ENCODE measurements at places on chromosomes 13 and 19.
A peak's percentile ranks its signal among the peaks of the same experiment; 100 is the strongest.

DNA sequence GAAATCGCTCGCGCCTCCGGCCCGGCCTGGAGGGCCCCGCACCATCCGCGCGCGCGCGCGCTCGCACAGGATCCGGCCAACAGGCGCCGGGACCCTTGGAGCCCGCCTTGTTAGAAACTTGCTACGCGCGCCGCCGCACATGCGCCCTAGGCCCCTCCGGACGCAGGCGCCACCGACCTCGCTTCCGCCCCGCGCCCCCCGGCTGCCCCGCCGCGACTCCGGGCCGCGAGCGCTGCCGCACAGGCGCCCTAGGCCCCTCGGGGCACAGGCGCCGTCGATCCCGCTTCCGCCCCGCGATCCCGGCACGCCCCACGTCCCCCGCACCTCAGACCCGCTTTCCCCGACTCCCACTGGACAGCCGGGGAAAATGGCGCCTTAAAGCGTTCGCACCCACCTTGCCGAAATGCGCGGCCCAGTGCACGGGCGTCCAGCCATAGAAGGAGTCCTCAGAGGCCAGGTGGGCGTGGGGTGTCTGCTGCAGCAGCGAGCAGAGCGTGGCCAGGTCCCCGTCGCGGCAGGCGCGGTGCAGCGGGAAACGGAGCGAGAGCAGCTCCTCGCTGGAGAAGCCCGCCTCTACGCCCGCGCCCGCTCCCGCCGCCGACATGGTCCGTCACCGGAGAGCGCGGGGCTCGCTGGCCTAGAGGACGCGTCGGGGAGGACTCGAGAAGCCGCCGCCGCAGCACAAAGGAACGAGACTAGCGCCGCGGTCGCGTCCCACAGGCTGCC lies 375 bp downstream of the ANKRD10 start:
- peak; percentile 76 for DNase-seq

- DNase-seq = no peak
Measured at GRCh38 chr13:46057256-46058015, 4.9 kb upstream of the ZC3H13 start.

GRCh38 chr13:30704596-30704995 lies 30.7 kb upstream of the ALOX5AP start:
- DNase-seq = no peak

- DNase-seq = no peak
Measured at GRCh38 chr13:98880677-98881076, 97.2 kb downstream of the DOCK9 start.

DNA sequence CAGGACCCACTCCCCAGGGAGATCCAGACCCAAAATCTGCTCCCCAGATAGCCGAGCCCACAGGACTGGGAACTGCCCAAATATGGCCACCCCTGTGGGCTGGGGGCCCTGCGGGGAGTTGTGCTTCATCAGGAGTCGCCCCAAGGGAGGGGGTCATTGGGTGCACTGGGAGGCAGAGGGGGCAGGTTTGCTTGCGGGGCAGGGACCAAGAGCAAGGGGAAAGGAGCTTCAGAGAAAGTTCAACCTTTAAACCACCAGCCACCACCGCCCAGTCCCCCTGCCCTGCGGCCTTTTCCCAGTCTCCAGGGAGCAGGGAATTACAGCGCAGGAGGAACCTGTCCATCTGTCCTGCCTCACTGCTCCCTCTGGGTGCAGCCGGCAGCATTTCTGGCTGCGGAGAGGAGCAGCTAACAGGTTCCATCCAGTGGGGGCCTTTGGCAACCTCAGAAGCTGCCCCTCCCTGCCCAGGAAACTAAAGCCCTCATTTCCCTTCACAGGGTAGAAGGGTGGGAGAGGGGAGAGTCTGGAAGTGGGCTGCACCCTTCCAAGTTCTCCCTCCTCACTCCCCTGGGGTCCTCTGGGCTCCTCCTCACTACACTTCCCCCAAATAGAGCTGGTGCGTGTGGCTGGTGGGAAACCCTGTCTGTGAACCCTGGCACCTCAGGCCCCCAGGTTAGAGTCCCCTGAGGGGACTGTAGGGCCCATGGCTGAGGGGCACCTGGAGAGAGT lies 13.8 kb upstream of the ASF1B start:
- no peak for DNase-seq

GRCh38 chr13:101258509-101258908 lies 157.8 kb downstream of the NALCN start:
- DNase-seq = no peak

- DNase-seq = no peak
Measured at GRCh38 chr13:30192320-30193093, 114.8 kb downstream of the KATNAL1 start.

DNA sequence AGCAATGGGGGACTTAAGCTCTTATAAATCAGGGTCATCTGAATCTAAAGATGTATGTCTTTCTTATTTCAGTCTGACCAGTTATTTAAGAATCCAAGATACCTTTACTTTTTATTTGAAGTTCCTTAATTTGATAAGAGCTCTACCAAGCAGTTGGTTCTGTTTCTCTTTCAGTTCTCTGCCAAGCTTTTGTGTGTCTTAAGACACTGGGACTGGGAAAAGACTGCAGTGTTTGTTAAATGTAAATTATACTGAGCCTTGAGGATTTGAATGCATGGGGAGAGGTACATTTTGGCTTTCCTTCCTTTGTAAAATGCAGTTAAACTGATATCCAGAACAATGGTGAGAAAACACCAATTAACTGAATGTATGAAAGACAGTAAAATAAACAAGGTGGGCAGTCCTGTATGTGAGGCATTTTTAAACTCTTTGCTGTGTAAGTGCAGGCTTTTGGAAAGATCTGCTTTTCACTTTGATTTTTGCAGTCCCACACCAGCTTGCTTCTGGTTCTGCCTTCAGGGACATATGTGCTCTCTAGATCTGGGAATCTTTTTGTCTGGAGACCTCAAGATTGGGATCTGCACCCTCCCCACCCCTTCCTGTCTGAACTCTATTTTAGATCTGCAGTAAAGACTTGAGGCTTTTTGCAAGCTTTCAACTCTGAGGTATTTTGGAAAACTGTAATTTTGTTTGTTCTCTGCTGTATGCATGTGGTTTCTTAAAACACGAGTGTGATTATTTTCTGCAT lies 77.6 kb downstream of the LRCH1 start:
- DNase-seq = no peak

DNA sequence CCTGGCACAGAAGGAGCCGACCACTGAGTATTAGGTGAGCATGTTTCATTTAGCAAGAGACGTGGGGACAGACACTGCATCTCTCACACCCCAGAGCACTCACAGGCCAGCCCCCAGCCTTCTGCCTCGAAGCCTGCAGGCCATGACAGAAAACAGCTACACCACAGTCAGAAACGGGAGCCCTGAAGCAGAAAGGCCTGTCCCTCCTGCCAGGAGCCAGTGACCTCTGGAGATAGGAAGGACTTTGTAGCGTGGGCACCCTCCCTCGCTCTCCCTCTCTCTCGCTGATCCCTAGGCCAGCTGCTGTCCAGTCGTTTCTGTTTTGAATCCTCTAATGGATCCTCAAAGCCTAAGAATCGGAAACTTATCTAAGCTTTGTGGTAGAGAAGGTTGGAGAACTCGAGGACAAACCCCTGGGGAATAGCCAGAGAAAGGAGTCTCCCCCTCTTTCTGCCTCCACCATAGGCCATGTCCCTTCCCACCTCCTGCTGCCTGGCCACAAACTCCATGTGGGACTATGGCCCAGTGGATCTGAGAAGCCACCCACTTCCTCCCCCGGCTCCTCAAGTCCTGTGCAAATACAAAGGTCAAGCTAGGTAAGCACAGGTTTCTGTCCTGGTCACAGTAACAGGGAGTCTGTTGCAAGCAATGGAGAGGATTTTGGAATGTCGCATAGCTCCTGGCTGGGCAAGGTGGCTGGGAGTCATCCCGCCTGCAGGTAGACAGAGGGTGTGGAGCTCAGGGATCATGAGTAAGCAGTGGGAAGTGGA lies 95.1 kb downstream of the NUFIP1 start:
- DNase-seq = no peak

GRCh38 chr13:30572859-30573275 lies 44.9 kb upstream of the USPL1 start:
- DNase-seq = no peak

GRCh38 chr13:79386125-79386826 lies 19.8 kb downstream of the RBM26 start:
- no peak for DNase-seq

All from colonic mucosa (tissue), 4 donors.